ENCODE measurements at places on chromosomes 16 and 17.

DNA sequence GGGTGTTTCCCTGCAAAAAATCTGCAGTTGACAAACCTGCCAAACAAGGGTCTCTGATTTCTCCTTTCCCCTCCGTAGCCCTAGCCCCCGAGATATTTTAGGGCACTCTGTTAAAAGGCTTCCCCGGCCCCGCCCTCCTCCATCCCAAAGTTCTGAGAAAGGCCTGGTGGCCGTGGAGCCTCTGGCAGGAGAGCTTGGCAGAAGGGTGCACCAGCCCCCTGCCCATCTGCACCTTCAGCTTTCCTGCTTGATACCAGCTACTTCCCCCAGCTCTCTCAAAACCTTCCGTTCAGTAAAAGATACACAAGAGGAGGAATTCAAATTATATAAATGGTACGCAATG, 711 bp upstream of the CANT1 start:
- no peak for DNase-seq

DNA sequence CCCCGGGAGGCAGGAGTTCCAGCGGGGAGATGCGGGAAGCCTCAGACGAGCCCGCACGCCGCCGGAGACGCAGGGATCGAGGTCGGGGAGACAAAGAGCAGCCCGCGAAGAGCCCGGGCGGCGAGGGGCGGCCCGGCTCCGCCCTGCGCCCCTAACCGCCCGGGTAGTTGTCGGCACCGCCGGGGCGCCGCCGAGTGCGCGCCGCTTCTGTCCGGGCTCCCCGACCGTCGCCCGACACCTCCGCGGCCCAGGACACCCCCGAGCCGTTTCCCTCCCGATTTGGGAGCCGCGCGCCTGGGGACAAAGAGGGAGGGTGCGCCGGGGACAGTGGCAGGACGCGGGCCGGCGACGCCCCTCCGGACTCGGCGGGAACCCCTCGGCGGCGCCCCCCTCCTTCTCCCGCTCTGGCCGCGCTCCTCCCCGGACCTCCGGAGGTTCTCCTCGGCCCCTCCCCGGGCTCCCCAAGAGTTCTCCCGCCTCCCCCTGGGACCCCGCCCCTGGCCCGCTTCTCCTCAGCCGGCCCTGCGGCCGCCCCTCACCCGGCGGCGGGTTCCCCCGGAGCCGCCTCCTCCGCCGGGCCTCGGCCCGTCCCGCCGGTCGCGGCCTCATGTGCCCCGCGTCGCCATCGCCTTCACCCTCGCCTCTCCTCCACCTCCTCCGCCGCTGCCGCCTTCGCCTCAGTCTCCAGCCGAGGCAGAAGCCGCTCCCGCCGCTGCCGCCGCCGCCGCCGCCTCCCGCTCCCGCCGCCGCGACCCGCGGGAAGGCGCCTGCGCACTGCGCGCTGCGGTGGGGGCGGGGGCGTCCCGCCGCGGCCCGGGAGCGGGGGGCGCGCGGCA, at the start of gene GJC1:
Gene GJC1 (minus strand): TSS at position 765 of the 836 bp plus-strand sequence. CDS start 24,470 bp downstream, outside the sequence.
- no peak for DNase-seq

- no peak for DNase-seq
These were observed 73.3 kb downstream of the ABCC12 start for GRCh38 chr16:48082516-48082915.

GRCh38 chr17:73482894-73483293, 161.4 kb downstream of the SDK2 start:
- no peak for DNase-seq

DNA sequence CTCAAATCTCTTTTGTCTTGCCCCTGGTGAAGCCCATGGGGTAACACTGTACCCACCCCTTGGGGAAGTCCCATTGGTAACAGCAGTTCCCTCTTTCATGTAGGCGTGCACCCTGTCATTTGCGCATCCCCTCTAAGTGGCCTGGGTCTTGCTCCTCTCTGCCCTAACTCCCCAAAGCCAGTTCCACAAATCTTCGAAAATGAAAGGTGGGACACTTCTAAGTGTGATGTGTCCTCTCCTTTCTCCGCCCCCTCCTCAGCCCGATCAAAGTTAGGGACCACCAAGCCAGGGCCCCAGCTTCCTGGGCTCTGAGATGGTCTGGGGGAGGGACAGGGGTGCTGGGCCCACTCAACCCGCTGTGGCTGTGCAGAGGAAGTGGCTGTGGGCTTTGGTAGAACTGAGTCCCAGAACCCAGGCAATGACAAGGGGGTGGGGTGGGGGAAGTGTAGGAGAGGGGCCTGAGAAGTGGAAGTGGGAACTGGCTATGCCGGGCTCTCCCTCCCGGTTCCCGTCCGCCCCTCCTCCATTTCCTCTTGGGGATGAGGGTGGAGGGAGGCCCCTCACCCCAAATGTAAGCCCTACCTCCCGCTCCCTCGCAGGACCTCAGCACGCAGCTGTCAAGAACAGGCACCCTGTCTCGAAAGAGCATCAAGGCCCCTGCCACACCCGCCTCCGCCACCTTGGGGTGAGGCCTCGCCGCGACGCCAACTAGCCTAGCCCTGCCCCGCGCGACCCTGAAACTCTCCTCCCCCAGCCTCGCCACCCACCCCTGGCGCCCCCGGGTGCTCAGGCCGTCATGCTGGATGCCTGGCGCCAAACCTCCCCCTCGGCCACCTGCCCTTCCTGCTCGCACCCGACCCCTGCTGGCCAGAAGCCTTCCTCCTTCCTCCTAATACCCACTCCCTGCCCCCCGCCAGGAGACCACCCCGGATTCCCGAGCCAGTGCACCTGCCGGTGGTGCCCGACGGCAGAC, 8.7 kb downstream of the ABI3 start:
- no peak for DNase-seq

DNA sequence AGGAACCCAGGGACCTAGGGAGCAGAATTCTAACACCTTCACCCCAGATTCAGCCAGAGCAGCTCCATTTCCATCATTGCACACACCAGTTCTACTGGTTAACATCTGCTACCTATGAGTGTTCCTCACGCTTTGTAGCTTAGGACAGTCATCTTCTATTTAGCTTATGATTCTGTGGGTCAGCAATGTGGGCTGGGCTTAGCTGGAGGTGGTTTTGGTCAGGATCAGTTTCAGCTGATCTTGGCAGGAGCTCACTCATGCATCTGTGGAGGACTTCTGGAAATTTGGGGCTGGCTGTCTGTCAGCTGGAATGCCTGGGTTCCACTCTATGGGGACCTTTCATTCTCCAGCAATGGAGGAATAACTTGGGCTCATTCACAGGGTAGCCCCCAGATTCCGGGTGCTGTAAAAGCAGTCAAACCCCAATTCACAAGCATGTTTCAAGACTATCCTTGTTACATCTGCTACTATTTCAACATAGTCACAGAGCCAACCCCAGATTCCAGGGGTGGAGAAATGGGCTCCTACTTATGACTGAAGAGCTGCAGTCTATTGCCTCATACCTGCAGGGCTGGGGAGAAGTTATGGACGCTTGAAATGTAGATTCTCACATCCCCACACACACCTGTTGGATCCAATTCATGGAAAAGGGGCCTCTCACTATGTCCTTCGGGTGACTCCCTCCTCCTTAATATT, 3.4 kb upstream of the HP start:
- no peak for DNase-seq

GRCh38 chr17:11109106-11109505, 131.9 kb upstream of the SHISA6 start:
- no peak for DNase-seq

GRCh38 chr16:79213214-79213613, 387.3 kb downstream of the MAF start:
- no peak for DNase-seq

- no peak for DNase-seq
These were observed 386.0 kb downstream of the SOX9 start for GRCh38 chr17:72506773-72507172.

DNA sequence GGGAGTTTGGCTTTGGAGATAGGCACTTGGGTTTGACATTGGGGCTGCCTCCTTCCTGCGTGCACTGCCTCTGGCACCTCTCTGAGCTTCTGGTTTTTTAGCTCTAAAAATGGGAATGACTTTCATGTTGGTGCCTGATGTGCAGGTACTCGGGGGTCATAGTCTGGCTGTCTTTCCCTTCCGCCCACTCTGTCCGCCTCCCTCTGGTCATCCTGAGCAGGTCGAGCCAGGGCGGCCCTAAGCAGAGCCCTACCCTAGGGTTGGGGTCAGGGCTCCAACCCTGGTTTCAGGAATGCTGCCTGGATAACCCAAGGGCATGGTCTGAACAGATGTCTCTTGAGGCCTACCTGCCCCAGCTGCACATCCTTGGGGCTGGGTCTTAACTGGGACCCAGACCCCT, 64.8 kb downstream of the CMIP start:
- no peak for DNase-seq

DNA sequence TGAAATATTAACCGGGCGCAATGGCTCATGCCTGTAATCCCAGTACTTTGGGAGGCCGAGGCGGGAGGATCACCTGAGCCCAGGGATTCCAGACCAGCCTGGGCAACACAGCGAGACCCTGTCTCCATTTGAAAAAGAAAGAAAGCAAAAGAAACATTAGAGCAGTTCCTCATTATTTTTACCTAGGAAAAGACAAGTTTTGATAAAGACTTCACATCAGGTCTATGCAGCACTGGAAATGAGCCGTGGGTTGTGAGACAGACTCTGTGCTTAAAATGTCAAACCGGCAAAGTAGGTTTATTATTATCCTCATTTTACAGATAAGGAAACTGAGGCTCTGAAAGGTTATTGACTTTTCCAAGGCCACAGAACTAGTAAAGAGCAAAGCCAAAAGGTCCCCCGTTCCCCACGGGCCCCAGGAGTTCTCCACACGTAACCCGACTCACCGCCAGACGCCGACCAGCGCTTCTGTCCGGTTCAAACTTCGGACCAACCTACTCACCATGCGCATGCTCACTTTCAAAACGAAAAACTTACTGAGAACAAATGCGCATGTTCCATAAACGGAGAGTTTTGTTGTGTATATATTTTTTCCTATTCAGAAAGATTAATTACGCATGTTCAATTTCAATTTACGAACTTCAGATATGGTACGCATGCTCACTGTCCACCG, 356 bp downstream of the TUBD1 start:
- no peak for DNase-seq

GRCh38 chr17:56896968-56897359, 16.9 kb downstream of the TRIM25 start:
- no peak for DNase-seq

Data from T follicular helper cell (primary cell).